ENCODE measurements at places on chromosomes 7 and 10.

GRCh38 chr10:102281102-102281487 lies 35.8 kb downstream of the GBF1 start:
- DNase-seq, result no peak

DNA sequence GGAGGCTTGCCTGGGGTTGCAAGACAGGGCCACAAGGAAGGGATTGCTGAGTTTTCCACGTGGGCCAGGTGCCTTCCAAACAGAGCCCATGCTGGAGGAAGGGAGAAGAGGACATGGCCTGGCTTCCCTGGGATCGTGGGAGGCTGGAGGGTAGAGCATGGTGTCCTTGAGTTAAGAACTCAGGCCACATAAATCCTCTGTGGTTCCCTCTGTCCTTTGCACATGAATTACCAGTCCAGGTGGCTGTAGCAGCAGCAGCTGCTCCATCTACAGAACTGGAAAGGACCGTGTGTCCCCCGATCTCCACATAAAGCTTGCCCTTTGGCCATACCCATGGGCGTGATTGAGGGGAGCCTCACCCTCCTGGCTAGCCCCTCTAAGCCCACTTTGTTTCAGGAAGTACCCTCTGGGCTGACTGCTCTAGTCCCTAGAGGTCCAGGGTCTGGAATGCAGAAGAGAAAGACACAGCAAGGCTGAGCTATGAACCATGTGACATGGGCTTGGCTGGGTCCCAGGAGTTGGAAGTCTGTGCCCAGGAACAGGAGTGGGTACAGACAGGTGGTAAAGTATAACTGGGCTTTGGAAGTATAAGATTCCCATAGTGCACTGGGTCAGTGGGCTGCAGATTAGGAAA lies 84.9 kb downstream of the C10orf105 start:
- DNase-seq, result no peak

DNA sequence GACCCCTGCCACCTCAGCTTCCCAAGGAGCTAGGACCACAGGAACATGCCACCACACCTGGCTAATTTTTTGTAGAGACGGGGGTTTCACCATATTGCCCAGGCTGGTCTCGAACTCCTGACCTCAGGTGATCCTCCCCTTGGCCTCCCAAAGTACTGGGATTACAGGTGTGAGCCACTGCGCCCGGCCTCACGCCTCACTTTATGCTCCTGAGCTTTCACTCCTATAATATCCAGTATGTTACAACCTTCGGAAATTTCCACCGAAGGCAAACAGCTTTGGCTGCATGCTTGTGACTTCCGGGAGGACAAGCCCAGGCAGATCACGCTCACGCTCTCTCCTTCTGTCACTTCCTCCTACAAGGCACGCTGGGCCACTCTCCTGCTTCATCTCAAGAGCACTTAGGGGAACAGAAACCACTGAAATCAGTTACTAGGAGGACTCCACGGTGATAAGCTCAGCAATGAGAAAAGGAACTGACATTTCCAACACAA lies 4.4 kb upstream of the MAD1L1 start:
- no peak for DNase-seq

DNA sequence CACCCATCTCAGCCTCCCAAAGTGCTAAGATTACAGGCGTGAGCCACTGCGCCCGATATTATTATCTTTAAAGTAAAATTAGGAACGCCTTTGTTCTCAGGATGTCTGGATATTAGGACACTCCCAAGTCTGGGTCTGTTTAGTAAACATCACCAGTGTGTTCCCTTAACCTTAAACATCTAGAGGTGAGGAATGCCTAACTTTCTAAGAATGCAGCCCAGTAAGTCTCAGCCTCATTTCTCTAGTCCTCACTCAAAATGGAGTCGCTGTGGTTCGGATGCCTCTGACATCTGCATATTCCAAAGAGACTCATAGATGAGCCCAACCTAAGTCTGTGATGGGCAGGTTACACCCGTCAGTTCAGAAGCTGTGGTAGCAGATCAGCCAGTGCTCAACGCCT lies 4.3 kb upstream of the INSYN2A start:
- DNase-seq, result no peak

DNA sequence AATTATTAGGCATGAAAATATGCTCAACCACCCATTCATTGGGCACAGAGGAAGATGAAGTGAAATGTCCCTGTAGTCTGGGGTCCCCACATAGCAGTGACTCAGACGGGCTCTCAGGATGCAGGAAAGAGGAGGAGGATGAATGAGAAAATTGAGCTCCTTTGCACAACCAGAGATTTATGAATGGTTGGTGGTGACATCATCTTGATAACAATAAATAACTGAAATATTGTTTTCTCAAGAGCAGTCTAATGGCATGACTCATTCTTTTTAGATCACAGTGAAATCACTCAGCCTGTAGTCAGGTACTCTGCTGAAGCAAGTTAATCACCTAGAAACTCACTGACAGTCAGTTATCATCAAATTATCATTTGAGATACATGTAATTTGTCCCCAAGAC lies 254.1 kb downstream of the RELN start:
- DNase-seq, result no peak

GRCh38 chr7:1952169-1952760 lies 280.5 kb downstream of the MAD1L1 start:
- DNase-seq, result no peak

- no peak for DNase-seq
These were observed 26.0 kb downstream of the SLC29A3 start for GRCh38 chr10:71344993-71345480.

DNA sequence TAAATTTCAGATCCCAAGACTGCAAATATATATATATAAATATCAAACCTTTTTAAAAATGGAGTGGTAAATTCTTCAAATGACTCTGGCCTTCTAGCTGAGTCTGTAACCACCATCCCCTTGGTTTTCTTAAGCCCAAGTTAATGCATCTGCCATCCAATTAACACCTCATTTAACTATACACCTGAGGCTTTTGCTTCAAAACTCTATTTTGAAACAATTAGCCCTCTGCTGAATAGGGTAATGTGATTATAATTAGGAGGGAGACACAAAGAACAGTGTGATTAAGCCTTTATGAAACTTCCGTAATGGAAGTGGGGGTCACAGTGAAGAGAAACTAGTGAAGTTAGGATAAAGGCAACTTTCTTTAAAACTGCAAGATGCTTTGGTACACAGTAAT lies 83.6 kb downstream of the GPR37 start:
- no peak for DNase-seq

DNA sequence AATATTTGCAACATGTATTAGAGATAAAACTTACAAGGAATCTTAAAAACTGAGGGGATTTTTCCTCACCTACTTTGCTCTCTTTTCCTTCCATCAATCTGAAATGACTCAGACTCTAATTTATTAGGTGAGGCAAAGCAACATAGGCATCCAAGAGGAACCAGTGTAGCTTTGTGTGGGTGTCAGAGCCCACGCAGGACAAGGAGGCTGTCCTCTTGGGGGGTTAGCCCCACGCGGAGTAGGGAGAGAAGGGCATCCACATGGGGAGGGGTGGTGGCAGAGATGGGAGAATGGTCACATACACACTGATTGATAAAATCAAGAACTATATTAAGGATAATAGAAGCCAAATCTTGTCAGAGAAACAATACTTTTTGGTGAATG lies 33.8 kb upstream of the ARMS2 start:
- no peak for DNase-seq

- no peak for DNase-seq
These were observed 82.8 kb upstream of the TNS3 start for GRCh38 chr7:47664650-47665195.

DNA sequence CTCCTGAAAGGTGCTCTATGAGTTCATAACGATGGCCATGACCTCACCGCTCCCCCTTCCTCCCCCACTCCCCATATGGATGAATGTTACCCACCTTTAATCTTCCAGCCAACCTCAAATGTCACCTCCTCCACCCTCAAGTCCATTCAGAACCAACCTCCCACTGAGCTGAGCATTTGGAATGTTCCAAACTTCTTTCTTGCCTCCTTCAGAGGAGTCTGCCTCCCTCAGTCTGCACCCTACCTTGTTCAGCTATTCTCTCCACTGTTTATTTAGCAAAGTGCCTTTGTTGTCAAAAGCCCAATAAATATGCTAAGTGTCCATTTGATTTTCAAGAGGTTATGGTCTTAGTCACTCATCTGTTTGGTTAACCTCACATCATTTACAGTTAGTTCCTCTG lies 22.9 kb upstream of the MTPAP start:
- DNase-seq, result no peak

DNA sequence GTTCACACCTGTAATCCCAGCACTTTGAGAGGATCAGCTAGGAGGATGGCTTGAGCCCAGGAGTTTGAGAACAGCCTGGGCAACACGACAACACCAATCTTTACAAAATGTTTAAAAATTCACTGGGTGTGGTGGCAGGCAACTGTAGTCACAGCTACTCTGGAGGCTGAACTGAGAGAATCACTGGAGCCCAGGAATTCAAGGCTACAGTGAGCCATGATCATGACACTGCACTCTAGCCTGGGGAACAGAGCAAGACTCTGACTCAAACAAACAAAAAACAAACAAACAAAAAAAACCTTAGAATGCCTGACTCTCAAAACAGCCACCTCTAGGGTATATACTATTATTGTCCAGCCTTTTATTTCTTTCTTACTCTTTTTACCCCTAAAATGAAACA lies 56.5 kb upstream of the PAPSS2 start:
- DNase-seq, result no peak

DNA sequence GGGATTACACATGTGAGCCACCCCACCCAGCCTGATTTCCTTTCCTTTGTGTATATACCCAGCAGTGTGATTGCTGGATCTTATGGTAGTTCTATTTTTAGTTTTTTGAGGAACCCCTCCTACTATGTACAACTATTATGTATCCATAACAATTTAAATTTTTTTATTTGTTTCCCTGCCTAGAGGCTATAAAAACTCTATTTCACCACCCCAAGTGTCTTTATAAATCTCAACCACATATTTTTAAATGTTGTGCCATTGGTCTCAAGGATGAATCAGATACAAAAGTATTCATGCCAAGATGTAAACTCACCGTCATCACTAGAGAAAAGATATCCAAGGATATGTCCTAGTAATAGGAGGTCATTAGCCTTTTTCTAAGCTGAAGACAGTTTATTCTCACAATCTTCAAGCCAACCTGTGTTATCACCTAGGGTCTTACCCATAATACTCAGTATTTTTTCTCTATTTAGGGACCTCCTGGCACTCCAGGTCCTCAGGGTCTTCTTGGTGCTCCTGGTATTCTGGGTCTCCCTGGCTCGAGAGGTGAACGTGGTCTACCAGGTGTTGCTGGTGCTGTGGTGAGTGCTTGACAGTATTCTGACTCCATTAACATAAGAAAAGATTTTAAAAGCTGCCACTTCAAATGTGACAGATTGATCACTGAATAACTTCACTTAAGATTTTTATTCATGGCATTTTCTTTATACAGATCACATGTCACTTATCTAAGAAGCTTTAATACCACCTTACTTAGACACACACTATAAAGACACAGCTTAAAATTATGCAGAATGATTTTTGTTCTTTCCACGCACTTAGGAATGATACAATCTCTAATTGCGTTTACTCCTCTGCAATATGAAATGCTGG lies 29.4 kb downstream of the COL1A2 start:
- no peak for DNase-seq

- no peak for DNase-seq
These were observed 295.9 kb upstream of the NFE2L3 start for GRCh38 chr7:25855854-25856782.

DNA sequence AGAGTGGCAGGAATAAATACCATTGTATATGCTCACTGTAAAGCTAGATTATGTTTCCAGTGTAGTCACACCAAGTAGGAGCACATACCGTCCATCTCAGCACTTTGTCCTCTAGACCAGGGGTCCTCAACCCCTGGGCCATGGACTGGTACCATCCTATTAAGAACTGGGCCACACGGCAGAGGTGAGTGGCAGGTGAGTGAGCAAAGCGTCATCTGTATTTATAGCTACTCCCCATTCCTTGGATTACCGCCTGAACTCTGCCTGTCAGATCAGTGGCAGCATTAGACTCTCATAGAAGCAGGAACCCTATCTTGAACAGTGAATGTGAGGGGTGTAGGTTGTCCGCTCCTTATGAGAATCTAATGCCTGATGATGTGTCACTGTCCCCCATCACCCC lies 735.3 kb downstream of the MAGI2 start:
- no peak for DNase-seq

DNA sequence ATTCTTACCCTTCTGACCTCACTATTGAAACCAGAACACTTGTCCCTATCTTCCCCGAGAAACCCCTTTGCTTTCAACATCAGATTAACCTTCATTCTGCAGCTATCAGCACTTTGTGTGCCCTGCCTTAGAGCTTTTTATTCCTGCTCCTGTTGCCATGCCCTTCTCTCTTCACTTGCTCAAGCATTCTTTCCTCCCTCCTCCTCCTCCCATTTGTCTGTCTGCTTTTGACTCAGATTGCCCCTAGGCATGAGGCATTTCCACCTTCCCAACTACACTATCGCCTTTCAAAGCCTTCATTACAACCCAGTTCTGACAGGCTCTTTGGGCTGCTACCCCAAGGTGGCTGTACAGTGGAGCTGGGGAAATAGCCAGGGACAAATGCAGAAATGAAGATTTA lies 143.3 kb downstream of the SLC25A13 start:
- DNase-seq, result no peak

DNA sequence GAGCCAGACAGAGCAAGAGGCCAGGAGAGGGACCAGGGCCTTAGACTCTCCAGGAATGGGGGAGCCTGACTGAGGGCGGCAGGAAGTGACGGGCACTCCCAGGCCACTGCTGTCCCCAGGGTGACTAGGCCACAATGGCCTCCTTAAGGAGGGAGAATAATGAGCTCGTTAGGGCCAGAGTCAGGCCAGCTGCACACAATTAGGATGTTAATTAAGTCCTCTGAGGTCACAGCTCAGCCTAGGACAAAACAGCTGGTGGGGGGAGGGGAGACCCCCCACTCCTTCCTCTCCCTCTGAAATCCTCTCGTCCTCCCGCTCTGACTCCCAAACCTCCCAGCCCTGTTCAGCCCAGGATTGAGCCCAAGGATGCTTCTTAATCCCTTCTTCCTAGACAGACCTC lies 143.0 kb downstream of the NEURL1 start:
- no peak for DNase-seq

DNA sequence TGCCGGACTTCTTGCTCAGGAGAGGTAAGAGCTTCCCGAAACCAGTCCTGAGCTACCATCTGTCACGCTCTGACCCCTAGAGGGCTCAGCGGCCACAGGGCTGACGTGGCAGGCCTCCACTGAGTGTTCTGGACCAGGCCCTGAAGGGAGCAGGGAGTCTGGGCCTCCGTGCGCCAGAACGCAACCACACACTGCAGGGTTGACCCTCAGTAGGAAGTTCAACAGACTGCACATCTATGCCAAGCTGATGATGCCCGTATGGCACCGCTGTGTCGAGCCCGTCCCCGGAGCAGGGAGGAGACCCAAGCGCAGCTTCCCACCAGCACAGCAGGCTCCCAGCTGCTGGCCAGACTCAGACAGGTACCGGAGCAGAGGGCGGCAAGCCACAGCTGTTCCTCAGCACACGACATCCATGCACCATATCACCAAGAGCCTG lies 39.2 kb downstream of the CAMK2B start:
- DNase-seq, result no peak

- no peak for DNase-seq
These were observed 594.5 kb downstream of the SDK1 start for GRCh38 chr7:3895341-3896116.

GRCh38 chr7:26694713-26695112 lies 169.7 kb downstream of the SKAP2 start:
- no peak for DNase-seq

GRCh38 chr10:11901833-11902475 lies 78.8 kb downstream of the PROSER2 start:
- no peak for DNase-seq
